Lung (tissue), 17 donors: ENCODE measurements at places on chromosomes 6 and 20.
A peak's percentile ranks its signal among the peaks of the same experiment; 100 is the strongest.

- DNase-seq = no peak
Measured at GRCh38 chr6:150128425-150128824, 14.4 kb upstream of the PPP1R14C start.

DNA sequence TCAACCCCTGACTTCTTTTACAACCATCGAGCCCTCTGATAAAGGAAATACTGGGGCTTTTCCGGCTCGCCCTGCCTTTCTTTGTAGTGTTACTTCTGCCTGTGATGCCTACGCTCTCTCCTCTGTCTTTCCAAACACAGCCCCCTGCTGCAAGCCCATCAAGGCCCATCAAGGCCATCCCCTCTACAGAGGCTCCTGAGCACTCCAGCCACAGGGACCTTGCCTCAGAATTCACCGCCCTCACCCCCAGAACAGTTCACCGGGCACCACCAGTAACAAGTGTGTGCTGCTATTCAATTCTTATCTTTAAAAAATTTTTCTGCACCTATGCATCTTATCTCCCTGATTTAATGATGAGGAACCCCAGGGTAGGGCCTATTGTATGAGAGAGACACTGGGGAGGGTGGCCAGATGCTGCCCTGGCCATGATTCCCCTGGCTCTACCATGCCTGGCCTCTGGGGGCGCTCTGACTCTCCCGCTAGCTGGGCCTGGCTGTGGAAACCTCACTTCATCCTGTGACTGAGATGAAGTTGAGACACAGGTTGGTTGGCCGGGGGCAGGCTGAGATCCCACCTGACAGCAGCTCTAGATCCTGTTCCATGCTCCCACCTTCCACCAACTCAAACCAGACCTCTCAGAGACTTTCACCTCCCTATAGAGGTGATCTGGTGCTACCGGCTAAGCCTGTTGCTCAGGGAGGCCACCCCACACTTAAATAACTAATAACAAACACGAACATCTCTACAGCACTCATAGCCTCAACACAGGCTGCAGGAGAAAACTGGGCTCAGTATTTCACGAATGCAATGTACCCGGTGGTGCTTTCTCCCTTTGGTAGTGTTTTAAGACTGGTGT is 19.2 kb upstream of the GLP1R start:
- DNase-seq = no peak

DNA sequence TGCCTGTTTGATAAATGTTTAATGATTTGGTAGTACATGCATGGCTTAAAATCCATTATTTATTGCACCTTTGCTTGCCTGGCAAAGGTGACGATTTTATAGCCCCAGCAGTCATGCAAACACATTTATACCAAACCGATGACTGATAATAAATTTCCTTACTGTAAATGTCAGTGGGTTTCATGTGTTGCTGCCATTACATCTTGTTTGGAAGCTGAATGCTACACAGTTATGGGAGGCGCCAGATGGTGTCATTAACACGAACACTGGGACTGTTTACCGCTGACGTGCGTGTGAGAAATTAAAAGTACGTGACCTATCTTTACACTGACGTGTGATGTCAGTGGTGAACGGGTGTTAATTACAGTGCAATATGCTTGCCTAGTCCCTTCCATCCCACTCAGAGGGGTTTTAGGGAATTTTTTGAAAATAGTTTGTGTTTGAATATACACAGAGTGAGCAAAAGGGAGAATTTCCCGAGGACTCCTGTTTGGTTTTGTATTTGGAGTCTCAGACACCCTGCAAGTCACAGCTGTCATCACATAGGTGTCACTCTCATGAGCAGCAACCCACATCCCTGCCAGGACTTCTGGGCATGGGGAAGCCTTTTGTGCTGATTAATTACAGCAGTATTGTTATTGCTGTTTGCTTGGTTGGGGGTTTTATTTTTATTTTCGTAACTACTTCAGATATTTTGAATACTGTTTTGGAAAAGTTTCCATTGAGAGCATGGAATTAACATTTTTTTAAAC is 151.8 kb upstream of the INSM1 start:
- DNase-seq = peak; percentile 18

- no peak for DNase-seq
Measured at GRCh38 chr6:3175715-3176402, 18.5 kb upstream of the TUBB2A start.

DNA sequence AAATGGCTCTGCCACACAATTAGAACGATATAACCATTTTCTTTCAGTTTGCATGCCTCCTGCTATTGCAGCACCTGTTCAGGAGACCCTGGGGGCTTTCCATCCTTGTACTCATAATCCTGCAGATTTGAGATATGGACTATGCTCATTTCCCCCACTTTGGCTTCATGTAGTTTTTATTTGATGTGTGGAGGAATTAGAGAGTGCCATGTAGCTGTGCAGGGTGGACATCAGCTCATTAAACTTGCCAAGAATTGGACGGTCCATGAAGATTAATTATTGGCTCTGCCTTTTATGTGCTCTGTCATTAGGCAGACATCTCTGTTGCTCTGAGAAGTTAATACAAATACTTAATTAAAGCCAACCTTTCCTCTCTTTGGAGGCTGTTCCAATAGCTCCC is 66.2 kb upstream of the CD83 start:
- DNase-seq = no peak

- no peak for DNase-seq
Measured at GRCh38 chr6:46044881-46045617, 29.4 kb upstream of the CLIC5 start.

DNA sequence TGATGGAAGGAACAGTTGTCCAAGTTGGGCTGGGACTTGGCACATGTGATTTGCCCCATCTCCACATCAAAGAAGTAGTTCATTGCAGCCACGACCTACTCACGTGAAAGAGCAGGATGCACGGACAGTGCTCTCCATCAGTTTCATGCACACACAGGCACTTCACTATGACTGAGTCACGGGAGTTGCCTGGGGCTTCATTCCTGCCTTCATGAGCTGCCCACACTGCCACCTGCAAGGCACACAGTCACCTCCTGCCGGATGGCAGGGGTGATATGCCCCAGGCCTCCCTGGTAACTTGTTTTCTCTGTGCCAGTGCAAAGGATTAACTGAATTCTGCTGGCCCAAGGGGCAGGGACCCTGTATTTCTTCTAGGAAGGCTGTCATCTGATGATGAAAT is 22.8 kb downstream of the CST5 start:
- DNase-seq = no peak

DNA sequence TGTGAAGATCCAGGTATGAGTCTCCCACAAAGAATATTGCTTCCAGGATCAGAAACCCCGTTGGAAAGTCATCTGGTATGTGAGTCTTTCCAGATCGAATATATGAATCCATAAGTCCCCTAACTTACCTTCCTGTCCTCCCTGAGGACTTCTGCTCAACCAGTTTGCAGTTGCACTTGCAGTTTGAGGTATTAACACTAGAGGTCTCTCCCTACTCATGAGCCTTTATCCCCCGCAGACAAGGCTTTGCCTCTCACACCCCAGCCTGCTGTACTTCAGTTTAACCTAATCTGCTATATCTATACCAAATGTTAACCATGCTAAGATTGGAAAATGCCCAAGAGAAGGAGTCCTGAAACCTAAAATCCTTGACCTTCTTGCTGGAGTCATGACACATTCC is 135.3 kb upstream of the DEFB112 start:
- DNase-seq = no peak

DNA sequence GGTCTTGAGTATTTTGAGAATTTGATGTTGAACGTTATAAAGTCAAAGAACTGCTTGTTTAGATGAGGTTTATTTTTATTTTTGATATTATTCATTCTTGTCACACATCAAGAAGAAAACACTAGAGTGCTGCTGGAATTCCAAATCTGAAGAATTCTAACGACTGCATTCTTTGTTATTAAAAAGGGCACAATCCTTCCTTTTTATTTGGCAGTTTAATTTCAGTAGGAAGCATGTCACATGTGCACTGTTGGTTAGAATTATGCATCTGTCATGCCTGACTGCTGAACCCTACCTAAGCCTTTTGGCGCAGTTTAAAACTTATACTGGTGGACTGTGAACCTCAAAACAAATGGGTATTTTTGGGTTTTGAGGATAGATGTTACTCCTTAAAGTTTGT is 4.0 kb downstream of the ID4 start:
- DNase-seq = no peak
